Motor neuron (in vitro differentiated cells): ENCODE measurements at places on chromosomes 4 and X. TPM values are rescaled to one million over a fixed set of nuclear protein-coding genes. Genes with fewer than 3 reads are reported as not detected.

GRCh38 chr4:26044524-26044923 is 130.5 kb downstream of the SMIM20 start:
- ATAC-seq: no peak

DNA sequence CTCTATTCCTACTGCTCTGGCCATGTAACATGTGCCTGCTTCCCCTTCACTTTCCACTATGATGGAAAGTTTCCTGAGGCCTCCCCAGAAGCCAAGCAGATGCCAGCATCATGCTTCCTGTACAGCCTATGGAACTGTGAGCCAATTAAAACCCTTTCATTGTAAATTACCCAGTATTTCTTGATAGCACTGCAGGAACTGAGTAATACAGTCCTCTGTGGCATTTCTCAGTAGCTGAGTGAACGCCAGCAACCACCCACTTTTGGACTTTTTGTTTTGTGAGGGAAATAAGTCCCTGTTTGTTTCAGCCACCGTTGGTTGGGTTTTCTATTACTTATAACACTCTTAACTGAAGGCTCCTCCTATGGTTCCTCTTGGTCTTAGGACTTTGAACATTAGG is 104.1 kb downstream of the C4orf51 start:
- no peak for ATAC-seq

DNA sequence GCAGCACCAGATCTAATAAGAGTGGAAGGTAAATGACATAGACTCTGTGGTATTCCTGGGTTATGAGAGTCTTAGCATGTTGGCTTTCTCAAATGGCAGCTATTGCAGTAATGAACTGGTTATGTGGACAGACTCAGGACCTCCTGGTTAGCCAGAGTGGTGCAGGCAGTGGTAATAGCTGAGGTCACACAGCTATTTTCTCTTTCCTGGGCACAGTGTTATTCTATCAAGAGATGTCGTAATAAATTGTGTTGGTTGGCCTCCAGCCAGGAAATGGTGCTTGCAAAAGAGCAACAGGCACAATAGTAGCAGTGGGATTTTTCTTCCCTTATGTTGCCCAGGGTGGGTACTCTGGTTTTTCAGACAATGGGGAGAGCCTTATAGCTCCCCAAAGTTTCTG is 279.2 kb upstream of the FGF16 start:
- ATAC-seq: no peak

DNA sequence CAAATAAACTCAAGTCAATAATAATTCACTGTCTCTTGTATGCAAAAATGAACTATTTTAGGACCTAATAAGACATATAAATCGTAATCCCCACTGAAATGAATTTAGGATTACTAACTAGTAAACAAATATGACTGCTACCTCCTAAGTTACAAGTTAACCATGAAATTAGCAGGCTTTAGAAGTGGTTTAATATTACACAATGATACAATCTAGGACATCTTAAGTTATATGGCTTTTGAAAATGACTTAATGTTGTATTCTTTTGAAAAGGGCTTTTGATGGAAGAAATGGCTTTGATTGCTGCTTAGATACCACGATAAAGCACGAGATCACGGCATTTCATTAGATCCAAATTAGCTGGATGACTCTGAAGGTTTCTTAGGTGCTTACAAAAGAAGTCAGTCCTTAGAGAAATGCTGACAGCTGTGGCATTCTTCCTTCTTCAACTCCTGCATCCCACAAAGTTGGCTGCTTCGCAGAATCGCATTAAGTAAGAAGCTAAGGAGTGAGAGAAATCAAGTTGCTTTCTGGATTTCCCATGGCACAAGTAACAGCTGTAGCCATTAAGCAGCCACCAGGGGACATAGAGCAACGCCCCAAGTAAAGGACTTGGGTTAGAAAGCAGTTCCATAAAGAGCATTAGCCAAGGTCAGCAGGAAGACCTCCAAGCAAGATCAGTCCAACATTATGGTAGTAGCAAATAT is 6.9 kb downstream of the SLC10A7 start:
- no peak for ATAC-seq

- no peak for ATAC-seq
Observed at GRCh38 chr4:184166736-184167135, 50.9 kb downstream of the ENPP6 start.

DNA sequence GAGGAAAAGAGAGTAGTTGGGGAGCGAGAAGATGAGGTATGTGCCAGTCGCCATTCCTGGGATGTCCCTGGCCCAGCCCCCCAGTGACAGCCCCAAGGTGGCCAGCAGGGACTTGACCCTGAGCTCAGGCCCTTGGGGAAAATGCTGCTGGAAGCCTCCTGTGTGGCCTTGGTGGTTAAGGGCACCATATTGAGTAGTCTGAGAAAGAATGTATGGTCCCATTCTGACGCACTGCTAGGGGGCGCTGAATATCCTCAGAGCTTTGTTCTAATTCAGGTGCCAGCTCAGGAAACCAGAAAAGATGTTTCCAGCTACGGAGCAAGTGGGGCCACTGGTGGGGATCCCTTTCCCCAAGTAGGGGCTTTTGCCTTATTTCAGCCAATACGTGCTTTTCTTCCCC is 14.0 kb upstream of the UBA6 start:
- no peak for ATAC-seq

EOLA1 gene
- 10.6 and 14.6 TPM in 2 replicates for total RNA-seq

ODAM gene
- total RNA-seq: not detected in 2 replicates

TLR10 gene
- total RNA-seq: 0.05 TPM in 1 of 2 replicates, not detected in the other

GPR34 gene
- 3.3 and 3.5 TPM in 2 replicates for total RNA-seq

IGSF1 gene
- total RNA-seq: 3.4 and 4.4 TPM in 2 replicates
